ENCODE measurements at places on chromosomes 2 and 18. TPM values are rescaled to one million over a fixed set of nuclear protein-coding genes. Genes with fewer than 3 reads are reported as not detected.

- peak; percentile 9 for DNase-seq
These were observed 113.1 kb upstream of the SP3 start for GRCh38 chr2:174078275-174078674.

DNA sequence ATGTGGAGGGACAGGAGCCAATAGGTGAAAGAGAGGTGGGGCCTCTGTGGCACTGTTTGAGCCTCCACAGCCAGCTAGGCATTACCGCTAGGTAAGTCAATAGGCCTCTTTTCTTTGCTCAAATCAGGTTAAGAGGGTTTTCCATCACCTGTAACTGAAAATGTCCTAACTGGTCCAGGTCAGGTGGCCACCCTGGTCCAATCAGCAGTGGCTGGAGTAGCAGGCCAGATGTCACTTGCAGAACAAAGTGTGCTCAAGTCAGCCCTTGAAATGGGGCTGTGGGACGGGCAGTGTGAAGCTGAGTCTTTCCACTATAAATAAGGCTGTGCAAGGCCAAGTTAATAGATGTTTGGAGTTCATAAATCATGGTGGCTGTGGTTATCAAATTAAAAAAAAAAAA lies 20.9 kb downstream of the FBXO36 start:
- DNase-seq, result no peak

GRCh38 chr2:104733226-104733943 lies 120.5 kb upstream of the POU3F3 start:
- DNase-seq, result no peak

GRCh38 chr2:29040552-29040951 lies 33.8 kb downstream of the PCARE start:
- DNase-seq, result no peak

- DNase-seq, result no peak
These were observed 174.8 kb downstream of the LDLRAD4 start for GRCh38 chr18:13393338-13393737.

GRCh38 chr2:25279091-25279651 lies 62.6 kb downstream of the DNMT3A start:
- DNase-seq, result peak; percentile 63

DNA sequence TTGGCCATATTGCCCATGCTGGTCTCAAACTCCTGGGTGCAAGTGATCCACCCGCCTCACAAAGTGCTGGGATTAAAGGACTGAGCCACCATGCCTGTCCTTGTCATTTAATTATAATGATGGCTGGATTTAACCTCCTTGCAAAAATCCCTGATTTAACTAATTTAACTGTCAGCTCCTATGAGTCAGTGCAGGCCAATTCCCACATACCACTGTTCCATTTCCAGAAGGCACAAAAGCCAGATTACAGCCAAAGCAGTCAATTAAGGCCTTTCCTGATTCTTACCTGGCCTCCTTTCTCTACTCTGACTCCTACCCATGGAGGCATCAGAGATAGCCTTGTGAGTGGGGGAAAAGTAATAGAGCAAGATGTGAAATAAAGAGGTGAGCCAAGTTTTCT lies 12.3 kb upstream of the SLC35F5 start:
- DNase-seq, result no peak

- no peak for DNase-seq
These were observed 122.4 kb upstream of the MAPRE2 start for GRCh38 chr18:34918856-34919255.

DNA sequence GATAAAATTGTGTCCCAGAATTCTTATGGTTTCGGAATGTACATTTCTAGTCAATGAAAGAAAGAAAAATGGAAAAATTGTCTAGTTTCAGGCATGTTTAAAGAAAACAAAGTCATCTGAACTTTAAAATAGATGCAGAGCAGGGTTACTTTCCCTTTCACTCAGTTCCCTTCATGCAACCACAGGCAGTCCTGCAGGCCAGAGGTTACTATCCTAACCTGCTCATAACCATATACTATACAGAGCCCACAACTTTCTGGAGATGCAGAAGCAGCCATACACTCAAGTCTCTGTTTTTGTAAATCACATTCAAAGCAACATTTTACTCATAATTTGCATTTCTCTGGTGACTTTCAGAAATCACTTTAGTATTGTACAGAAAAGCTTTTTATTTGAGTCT lies 690.3 kb downstream of the MBD2 start:
- no peak for DNase-seq

ATOH8 gene
- 8.3 TPM for total RNA-seq

NEMP2 gene
- total RNA-seq, result 4.7 TPM

POTEC gene
- not detected for total RNA-seq
